ENCODE measurements at places on chromosomes 16 and 17.

DNA sequence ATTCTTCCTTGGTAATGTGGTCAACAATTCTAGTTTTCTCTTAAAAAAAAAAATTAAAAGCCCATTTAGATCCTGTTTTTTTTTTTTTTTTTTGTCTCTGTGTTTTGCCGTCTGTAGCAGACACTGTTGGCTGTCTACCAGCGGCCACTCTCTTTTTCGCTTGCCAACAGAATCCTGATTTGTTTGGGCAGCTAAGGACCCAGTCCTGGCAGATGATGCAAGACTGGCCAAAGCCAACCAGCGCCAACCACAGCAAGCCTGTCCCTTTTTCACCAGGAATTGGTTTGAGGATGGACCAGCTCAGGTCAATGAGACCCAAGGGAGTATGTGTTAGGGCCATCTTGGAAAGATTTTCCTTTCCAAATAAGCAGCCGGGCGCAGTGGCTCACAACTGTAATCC is 28.2 kb downstream of the ST3GAL2 start:
- no peak for DNase-seq

GRCh38 chr16:23862556-23862955 is 26.8 kb downstream of the PRKCB start:
- no peak for DNase-seq

DNA sequence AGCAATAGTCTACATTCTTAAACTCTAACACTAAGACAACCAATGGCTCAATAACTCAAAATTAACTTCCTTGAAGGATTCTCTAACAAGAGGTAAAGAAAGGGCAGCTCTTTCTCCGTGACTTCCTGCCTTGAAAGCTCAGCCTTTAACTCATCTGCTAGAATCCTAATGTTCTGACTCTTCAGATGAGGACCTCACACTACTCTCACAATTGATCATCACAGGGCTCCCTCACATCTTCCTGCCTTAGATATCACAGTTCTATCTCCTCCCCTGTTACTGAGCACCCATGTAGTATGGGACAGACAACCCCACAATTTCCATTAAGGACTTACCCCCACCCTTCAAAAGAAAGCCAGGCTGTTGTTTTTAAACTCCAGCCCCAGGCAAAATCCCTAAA is 33.5 kb downstream of the SMURF2 start:
- no peak for DNase-seq

DNA sequence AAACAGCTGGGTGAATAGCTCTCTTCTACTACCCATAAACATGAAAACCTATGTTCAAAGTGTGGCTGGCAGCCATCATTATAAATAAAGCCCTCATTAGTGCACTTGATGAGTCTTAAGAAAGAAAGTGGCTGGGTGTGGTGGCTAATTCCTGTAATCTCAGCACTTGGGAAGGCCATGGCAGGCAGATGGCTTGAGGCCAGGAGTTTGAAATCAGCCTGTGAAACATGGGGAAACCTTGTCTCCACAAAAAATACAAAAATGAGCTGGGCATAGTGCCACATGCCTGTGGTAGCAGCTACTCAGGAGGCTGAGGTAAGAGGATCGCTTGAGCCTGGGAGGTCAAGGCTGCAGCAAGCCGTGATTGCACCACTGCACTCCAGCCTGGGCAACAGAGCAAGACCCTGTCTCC is 28.3 kb upstream of the APPBP2 start:
- DNase-seq, result peak; percentile 85

- DNase-seq, result no peak
Observed at GRCh38 chr17:44351961-44352827, 7.1 kb downstream of the GRN start.

DNA sequence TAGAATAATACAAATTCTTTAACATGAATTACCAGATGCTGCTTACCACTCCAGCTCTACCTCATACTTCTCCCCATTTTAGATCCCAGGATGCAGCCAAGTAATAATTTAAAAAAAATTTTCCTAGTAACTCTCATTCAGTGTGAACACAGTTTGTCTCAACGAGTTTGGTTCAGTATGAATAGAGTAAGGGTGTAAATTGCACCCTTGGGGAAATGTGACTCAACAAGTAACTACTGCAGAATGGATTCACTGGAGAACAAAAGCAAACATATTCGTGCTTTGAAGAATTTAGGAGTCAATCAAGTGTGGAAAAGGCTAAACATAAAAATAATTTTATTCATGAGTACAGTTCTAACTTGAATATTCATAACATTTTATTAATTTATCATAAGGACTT is 23.0 kb downstream of the KCNJ16 start:
- peak; percentile 12 for DNase-seq

- no peak for DNase-seq
Observed at GRCh38 chr17:6498356-6498755, 54.1 kb downstream of the PIMREG start.

DNA sequence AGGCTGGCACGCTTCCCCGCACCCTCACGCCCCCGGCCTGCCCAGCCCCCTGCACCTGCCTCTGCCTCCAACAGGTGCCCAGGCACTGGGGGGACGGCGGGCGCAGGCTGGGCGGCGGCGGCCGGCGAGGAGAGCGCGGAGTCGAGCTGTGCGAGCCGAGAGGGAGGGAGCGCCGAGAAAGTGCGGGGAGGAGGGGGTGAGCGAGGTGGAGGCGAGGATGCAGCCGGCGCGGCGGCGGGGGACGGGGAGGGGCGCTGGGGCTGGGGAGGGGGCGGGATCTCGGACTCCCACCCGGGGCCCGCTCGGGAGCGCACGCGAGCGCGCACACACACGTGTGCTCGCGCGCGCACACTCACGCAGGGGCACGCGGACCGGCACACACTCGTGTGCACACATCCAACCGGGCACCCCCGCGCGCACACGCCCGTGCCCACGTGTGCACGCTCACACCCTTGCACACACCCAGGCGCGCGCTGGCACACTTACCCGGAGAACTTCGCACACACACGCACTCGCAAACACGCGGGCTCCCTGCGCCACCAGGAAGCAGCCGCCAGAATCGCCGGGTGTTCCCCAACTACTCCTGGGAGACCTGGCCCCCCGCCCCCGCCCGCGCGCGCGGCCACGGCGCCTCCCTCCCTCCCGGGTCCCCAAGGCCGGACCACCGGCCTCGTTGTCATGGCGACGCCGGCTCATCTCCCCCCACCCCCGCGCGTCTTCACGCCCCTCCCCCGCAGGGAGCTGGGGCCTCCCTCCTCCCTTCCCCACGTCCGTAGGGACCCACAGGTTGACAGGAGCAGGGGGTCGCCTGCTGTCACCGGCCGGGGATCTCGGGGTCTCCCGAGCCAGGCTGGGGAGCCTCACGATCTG is at the start of gene DOC2A:
Gene DOC2A (minus strand): TSS at position 184 of the 870 bp plus-strand sequence. CDS start 805 bp downstream, outside the sequence.
- no peak for DNase-seq

DNA sequence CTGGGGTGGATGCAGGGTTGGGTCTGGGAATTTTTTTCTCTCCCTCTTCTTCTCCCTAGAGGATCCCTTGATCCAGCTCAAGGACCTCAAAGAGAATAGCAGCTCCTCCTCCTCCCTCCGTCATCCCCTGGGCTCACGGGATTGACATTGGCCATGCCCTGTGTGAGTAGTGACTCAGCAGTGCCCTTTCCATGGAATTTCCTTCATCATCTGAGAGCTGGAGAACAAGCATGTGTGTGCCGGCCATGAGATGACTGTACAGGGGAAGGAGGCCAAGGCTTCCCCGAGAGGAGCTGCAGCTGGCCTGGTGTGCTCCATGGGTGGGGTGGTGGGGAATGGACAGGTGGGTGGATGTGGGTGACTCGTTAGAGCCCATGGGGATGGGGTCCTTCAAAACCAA is 8.9 kb upstream of the WSCD1 start:
- DNase-seq, result peak; percentile 18

DNA sequence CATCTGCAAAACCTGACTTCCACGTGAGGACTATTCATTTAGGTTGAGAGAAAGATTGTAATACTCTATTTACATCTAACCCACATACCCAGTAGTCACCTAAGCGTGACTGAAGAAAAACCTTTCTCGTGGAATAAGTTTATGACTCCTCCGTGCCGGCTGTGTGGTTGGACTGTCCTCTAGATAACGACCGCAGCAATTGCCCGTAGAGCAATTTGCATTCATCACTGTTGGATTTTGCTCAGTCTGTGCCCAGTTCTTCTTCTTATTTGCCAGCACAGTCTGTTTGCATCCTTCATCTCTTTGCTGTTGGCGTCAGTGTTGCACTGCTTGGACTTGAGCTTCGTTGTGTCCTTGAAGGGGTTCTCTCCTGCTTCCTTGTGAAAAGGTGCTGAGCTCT is 131.3 kb downstream of the CYB561 start:
- DNase-seq, result no peak

DNA sequence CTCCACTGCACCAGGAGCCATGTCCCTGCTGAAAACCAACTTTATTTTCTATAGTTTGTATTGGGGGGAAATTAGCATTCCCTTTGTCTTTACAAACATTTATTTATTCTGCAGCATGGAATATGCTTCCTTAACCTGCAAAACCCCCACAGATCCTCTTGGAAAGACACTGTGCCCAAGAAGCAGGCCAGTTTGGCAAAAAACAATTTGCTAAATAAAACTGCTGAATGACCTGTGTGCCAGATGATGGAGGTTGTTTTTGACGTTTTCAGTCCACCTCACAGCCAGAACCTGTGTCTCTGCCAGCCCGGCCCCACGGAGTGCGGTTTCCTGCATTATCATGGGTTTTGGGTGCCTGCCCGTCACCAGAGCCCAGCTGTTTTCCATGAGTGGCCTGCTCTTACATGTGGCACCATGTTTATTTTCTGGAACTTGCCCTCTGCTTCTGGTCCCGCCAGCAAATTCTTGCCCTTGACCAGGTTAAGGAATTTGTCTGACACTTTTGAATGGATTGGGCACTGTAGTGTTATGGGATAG is 26.4 kb downstream of the ORC6 start:
- DNase-seq, result no peak

GRCh38 chr17:79214459-79214858 is 139.8 kb downstream of the ENGASE start:
- DNase-seq, result no peak

DNA sequence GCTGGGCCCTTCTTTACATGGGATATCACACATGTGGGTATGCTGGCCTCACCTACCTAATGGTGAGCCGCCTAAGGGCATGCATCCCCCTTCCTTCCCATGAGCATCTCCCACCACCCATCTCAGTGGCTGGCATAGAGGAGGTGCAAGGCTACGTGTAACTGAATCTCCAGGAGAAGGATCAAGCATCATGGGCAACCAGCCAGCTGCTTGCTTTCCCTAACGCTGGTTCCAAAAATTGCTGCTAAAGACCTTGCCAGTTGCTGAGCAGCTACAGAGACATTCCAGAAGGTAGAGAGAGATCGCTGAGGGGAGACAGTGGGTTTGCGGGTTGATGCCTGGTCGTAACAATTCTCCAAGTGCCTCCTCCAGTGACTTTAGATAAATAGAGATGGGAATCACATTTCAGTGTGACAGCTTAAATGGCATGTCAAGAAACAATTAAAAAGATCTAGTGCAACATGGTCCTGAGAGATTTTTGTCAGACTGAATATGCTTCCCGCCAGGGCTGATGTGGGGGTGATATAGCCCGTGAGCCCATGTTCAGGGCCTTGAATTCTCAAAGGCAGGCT is 378.4 kb upstream of the CDH5 start:
- DNase-seq, result no peak

GRCh38 chr17:283911-284675 is 68.5 kb downstream of the RPH3AL start:
- DNase-seq, result no peak
